ENCODE measurements at places on chromosomes 3 and 15.

GRCh38 chr3:29176501-29176900 lies 104.4 kb upstream of the RBMS3 start:
- DNase-seq, result no peak

DNA sequence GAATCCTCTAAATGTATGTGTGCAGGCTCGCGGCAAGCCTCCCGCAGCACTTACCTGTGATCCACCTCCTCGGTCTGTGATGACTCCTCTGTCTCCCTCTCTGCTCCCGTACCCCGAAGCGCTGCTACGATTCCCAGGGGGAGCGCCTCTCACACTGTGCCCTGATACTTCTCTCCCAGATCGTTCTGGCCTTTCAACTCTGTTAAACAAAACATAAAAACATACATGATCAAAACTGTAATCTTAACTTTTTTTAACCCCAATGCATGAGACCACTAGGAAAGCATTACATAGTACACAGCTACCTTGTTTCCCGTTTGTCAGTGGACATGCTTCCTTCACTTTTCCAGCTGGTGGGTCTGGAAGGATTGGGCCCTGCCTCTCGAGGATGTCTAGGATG lies 46.6 kb downstream of the SLTM start:
- DNase-seq, result no peak

DNA sequence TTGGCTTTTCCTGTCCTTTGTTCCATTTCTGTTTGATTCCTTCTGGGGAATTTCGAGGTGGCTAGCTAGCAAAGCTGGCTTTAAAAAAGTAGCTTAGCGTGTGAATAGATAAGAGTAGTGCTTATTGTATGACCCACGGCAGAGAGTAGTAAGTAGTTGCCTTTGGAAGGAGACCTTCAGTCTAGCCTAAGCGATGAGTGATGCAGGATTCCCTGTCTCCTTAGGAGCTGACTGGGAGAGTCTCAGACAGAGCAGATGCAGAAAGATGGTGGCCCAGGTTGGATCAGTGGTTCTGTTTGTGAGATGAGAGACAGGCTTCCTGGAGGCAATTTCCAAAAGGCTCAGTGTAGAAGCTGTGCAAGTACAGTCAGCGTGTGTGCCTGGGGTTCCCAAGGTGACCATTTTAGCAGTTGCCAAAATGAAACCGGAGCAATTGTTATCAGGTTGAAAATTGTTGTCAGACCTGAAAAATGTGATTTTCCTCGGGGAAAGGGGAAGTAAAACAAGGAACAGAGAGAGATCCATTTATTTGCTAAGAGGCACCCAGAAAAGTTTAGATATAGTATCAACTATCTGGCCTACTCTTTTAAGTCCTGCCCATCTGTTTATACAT lies 681 bp upstream of the IL5RA start:
- DNase-seq, result no peak

- DNase-seq, result no peak
Measured at GRCh38 chr3:6097556-6097955, 763.4 kb upstream of the GRM7 start.

- no peak for DNase-seq
Measured at GRCh38 chr3:143726727-143727126, 121.5 kb downstream of the SLC9A9 start.

GRCh38 chr3:173221010-173221409 lies 80.0 kb upstream of the SPATA16 start:
- DNase-seq, result no peak
